Natural killer cell treated with Interleukin-12 subunit alpha and Interleukin-12 subunit beta and Interleukin-15 and Interleukin-18, amount 100 ng/mL, for 72 hours (primary cell): ENCODE measurements at places on chromosomes 3 and 15. TPM values are rescaled to one million over a fixed set of nuclear protein-coding genes. Genes with fewer than 3 reads are reported as not detected.

- no peak for DNase-seq
- peaks cover 3% of the 10 kb centered on the region for H3K4me1 ChIP-seq
- no peak overlapping the region for H3K4me3 ChIP-seq
These were observed 321.8 kb downstream of the TBC1D5 start for GRCh38 chr3:17420668-17421067.

PLSCR5 gene
- not detected for total RNA-seq

DNA sequence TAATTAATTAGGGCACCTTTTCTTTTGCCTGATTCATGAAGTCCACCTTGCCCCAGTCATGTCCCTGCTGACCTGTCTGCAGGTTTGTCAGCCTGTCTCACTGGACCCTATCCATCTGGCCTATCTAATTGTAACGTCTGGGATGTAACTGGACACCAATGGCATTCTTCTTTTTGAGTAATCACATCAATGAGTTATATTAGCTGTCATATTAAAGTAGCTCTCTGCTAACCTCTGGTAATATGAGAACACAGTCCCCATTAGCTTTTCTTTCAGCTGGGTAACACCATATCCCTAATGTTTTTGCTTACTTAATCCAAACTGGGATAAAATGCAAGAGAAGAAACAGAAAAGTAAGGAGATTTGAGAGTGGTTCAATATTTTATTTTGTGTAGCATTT lies 166.2 kb upstream of the VEPH1 start:
- H3K27me3 ChIP-seq: no peaks in the 10 kb centered on the region
- DNase-seq: no peak
- no peak overlapping the region for H3K4me3 ChIP-seq
- no peaks in the 10 kb centered on the region for H3K36me3 ChIP-seq
- no peak overlapping the region for H3K27ac ChIP-seq

- H3K36me3 ChIP-seq: no peaks in the 10 kb centered on the region
- H3K4me1 ChIP-seq: no peaks in the 10 kb centered on the region
- no peak for DNase-seq
- no peak overlapping the region for H3K4me3 ChIP-seq
These were observed 156.4 kb downstream of the LRRC28 start for GRCh38 chr15:99407716-99408115.

- H3K36me3 ChIP-seq: peaks cover 5% of the 10 kb centered on the region
- H3K27me3 ChIP-seq: peaks cover 12% of the 10 kb centered on the region
- no peaks in the 10 kb centered on the region for H3K4me1 ChIP-seq
- no peak overlapping the region for H3K4me3 ChIP-seq
These were observed 49.5 kb upstream of the SELENOK start for GRCh38 chr3:53941184-53941583.

NAA50 gene
- total RNA-seq: 97.3 TPM

CHRNA7 gene
- 1.2 TPM for total RNA-seq

NGLY1 gene
- 76.7 TPM for total RNA-seq

DNA sequence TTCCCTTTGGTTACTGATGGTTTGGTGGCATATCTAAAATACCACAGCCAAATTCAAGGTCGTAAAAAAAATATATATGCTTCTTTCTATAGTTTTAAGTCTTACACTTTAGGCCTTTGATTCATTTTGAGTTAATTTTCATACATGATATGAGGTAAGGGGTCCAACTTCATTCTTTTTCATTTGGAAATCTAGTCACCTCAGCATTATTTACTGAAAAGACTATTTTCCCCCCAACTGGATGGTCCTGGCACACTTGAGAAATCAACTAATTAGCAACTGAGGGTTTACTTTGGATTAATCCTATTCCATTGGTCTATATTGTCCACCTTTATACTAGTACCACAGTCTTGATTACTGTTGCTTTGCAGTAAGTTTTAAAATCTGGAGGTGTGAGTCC lies 26.2 kb downstream of the RHOA start:
- DNase-seq: no peak
- H3K4me3 ChIP-seq: no peak overlapping the region
- H3K27ac ChIP-seq: peak overlapping the region; percentile 70

GRCh38 chr3:38576526-38577370 lies 72.7 kb downstream of the SCN5A start:
- no peak overlapping the region for H3K4me3 ChIP-seq
- H3K27ac ChIP-seq: no peak overlapping the region
- peaks cover 7% of the 10 kb centered on the region for H3K27me3 ChIP-seq
- DNase-seq: no peak

- no peak for DNase-seq
- H3K4me3 ChIP-seq: no peak overlapping the region
- H3K4me1 ChIP-seq: no peaks in the 10 kb centered on the region
- H3K27me3 ChIP-seq: peaks cover 9% of the 10 kb centered on the region
- no peaks in the 10 kb centered on the region for H3K36me3 ChIP-seq
These were observed 148.5 kb downstream of the OSBPL10 start for GRCh38 chr3:31832551-31832950.

DNA sequence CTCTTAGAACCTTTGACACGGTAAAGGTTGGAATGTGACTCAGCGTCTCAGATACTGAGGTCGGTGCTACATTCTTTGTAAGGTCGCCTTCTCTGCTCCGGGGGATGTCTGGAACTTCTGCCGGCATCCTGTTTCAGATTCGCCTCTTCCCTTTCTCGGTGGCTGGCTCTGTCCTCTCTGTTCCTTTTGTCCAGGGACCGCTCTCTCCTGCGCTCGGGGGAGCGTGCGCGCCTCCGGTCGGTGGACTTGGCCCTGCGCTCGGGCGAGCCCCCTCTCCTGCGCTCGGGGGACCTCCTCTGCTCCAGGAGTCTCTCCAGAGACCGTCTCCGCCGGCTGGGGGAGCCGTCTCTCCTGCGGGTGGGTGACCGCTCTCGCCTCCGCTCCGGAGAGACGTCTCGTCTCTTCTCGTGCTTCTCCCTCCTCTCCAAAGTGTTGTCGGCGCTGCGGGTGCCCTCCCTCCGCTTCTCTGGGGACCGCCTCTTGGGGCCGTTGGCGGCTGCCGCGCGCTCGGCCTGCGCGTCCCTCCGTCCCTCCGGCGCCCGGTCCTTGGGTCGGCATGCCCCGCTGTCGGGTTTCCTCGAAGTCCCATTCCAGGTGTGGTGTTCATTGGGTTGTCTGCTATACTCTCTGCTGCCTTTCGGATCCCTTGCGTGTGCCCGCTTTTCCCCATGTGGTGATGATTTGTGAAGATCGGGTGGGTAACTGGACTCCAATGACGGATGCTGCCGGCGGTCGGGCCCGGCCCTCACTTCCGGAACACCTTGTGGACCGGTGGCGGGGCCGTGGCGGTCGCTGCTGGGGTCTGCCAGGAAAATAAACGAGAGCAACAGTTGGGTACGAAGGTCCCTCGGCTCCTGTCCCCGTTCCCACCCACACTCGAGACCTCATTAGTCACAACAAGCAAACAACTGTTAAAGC lies 668.8 kb upstream of the ADAMTS9 start:
- no peaks in the 10 kb centered on the region for H3K36me3 ChIP-seq
- no peak overlapping the region for H3K27ac ChIP-seq
- no peaks in the 10 kb centered on the region for H3K4me1 ChIP-seq
- DNase-seq: no peak

GRCh38 chr3:140863580-140864009 lies 78.0 kb upstream of the SLC25A36 start:
- H3K4me3 ChIP-seq: no peak overlapping the region
- no peaks in the 10 kb centered on the region for H3K36me3 ChIP-seq
- no peak for DNase-seq
- no peak overlapping the region for H3K27ac ChIP-seq

DNA sequence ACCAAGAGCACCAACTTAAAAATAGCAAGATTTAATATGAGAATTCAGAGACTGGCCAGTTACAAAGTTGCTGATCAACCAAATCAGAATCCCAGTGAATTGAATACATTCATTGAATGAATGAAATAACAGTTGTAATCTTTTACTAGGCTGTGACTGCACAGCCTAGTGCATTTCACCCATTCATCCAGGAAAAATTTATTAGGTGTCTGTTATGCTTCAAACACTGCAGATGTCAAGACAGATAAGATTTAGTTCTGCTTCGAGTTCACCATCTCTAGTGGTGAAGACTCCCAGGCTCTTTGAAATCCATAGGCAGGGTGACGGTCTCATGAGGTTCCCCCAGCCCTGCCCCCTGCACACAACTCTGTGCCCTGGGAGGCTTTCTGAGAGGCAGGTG lies 28.9 kb downstream of the TGM4 start:
- no peaks in the 10 kb centered on the region for H3K36me3 ChIP-seq
- H3K27me3 ChIP-seq: peaks cover 21% of the 10 kb centered on the region
- no peak overlapping the region for H3K4me3 ChIP-seq
- no peak for DNase-seq
- H3K27ac ChIP-seq: no peak overlapping the region
- no peaks in the 10 kb centered on the region for H3K4me1 ChIP-seq

- DNase-seq: no peak
- H3K4me3 ChIP-seq: peak overlapping the region; percentile 27
These were observed 4.9 kb downstream of the RHOA start for GRCh38 chr3:49406571-49407565.

- no peak overlapping the region for H3K4me3 ChIP-seq
- peaks cover 6% of the 10 kb centered on the region for H3K27me3 ChIP-seq
- no peak overlapping the region for H3K27ac ChIP-seq
- no peaks in the 10 kb centered on the region for H3K36me3 ChIP-seq
- no peak for DNase-seq
These were observed 271.3 kb upstream of the RGMA start for GRCh38 chr15:93360318-93360717.

ABTB1 gene
- 16.9 TPM for total RNA-seq

- no peak overlapping the region for H3K27ac ChIP-seq
- peaks cover 27% of the 10 kb centered on the region for H3K27me3 ChIP-seq
- peaks cover under 1% of the 10 kb centered on the region for H3K4me1 ChIP-seq
- H3K4me3 ChIP-seq: no peak overlapping the region
These were observed 6.5 kb upstream of the THBS1 start for GRCh38 chr15:39574427-39574826.

GRCh38 chr3:115804713-115805119 lies 181.4 kb downstream of the GAP43 start:
- no peak overlapping the region for H3K27ac ChIP-seq
- no peak for DNase-seq
- H3K4me3 ChIP-seq: no peak overlapping the region
- H3K36me3 ChIP-seq: no peaks in the 10 kb centered on the region
- no peaks in the 10 kb centered on the region for H3K4me1 ChIP-seq

- DNase-seq: no peak
- H3K27me3 ChIP-seq: no peaks in the 10 kb centered on the region
- H3K27ac ChIP-seq: no peak overlapping the region
These were observed 15.5 kb upstream of the PPP1R2 start for GRCh38 chr3:195558602-195559001.

HTR3E gene
- total RNA-seq: not detected

UBA7 gene
- 105 TPM for total RNA-seq

SATB1 gene
- 512 TPM for total RNA-seq

CLSTN2 gene
- total RNA-seq: not detected

FSD2 gene
- not detected for total RNA-seq

DNA sequence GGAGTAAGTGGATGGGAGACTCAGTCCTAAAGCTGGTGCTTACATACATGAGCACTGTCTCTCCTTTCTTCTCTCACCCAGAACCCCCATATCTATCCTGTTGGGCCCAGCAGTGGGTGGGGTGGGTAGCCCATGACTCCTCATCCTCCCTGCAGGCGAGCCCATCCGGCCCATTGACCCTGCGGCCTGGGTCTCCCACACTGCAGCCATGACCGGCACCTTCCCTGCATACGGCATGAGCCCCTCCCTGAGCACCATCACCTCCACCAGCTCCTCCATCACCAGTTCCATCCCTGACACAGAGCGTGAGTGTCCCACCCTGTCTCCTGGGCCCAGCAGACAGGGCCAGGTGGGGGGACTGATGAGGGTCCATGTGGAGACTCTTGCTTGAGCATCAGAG lies 8.0 kb upstream of the AP2M1 start:
- no peak for DNase-seq
- no peaks in the 10 kb centered on the region for H3K27me3 ChIP-seq
- peaks cover 13% of the 10 kb centered on the region for H3K4me1 ChIP-seq

SLC27A2 gene
- total RNA-seq: 77.6 TPM

B3GNT5 gene
- 1.0 TPM for total RNA-seq

DNA sequence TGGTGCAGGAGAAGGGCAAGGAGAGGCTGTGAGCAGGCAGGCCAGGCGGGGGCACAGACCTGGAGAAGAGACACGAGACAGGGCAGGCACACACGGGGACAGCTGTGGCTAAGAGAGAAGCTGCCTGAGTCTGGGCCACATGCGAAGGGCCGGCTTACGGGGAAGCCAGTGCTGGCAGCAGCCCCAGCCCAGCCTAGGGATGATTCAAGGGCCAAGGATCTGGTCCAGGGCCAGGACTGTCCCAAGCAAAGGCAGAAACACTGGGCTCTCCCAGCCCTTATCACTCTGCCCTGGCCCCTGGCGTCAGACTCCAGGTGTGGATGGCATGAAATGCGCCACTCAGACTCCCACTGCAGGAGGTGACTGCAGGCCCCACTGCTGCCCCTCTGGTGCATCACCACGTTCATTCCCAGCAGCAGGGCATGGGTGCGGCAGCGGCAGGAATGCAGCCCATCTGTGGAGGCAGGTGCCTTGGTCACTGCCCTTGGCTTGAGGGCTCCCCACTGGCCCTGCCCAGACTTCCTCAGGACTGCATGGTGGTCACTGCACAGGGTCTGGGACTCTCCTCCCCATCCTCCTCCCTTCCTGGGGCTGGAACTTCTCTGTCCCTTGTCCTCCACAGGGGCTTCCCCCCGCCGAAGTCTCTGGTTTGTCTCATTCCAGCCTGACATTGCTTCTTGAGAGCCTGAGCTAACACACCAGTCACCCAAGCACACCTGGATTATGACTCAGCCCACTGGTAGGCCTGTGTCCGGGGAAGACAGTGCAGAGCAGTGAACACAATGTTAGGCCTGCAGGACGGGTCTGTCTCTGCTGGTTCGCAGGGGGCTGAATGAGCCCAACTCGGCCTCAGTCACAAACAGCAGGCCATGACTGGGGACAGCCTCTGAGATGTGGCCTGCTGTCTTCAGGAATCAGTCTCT lies 69.3 kb downstream of the TBC1D2B start:
- H3K4me3 ChIP-seq: no peak overlapping the region
- peaks cover 17% of the 10 kb centered on the region for H3K4me1 ChIP-seq
- no peak overlapping the region for H3K27ac ChIP-seq
- no peaks in the 10 kb centered on the region for H3K27me3 ChIP-seq
- no peak for DNase-seq

DNA sequence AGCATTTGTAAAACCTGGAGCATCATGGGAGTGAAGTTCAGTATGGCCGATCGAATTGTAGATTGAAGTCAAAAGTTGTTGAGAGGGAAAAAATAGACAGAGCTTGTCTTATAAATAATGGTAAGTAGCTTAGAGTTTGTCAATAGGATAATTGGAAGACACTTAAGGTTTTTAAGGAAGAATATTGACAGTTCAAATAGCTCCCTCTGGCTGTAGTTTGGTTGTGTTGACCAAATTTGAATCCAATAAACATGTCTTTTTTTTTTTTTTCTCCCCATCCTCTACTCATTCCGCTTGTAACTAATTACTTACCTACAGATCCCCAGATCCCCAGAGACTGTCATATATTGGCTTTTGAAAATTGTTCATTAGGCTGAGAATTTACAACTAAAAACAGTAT lies 677.0 kb downstream of the AGBL1 start:
- DNase-seq: no peak
- no peaks in the 10 kb centered on the region for H3K36me3 ChIP-seq
- H3K4me3 ChIP-seq: no peak overlapping the region
- H3K27ac ChIP-seq: no peak overlapping the region
- peaks cover 30% of the 10 kb centered on the region for H3K27me3 ChIP-seq

GLDN gene
- total RNA-seq: not detected

GRCh38 chr3:190055773-190056172 lies 64.9 kb downstream of the P3H2 start:
- no peaks in the 10 kb centered on the region for H3K27me3 ChIP-seq
- H3K4me3 ChIP-seq: no peak overlapping the region
- H3K27ac ChIP-seq: no peak overlapping the region
- no peaks in the 10 kb centered on the region for H3K4me1 ChIP-seq
